ENCODE measurements at places on chromosomes 6 and 20.

GRCh38 chr6:43861212-43861894, 91.3 kb downstream of the VEGFA start:
- no peak for DNase-seq

DNA sequence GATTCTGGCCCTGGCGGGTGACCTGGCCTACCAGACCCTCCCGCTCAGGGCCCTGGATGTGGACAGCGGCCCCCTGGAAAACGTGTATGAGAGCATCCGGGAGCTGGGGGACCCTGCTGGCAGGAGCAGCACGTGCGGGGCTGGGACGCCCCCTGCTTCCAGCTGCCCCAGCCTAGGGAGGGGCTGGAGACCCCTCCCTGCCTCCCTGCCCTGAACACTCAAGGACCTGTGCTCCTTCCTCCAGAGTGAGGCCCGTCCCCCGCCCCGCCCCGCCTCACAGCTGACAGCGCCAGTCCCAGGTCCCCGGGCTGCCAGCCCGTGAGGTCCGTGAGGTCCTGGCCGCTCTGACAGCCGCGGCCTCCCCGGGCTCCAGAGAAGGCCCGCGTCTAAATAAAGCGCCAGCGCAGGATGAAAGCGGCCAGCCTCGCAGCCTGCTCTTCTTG, 868 bp upstream of the SLC2A4RG start:
- no peak for DNase-seq

DNA sequence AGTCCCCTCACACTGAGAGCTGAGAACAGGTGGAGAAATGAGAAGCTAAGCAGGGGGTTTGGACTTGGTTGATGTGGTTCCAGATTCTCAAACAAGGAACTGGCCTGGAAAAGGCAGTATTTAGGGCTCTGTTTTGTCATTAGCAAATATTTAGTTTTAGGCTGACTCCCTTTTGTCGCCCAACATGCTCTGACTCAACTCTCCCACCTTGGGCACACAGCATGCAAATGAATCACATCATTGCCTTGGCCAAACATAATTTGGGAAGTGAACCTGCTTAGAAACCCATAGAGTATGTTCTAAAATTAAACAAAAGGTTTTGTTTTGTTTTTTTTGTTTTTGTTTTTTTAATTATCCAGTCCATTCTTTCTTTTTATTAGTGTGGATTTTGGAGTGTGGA, 9.5 kb upstream of the UQCC2 start:
- no peak for DNase-seq

GRCh38 chr6:18388942-18389341, 1.8 kb downstream of the RNF144B start:
- no peak for DNase-seq

DNA sequence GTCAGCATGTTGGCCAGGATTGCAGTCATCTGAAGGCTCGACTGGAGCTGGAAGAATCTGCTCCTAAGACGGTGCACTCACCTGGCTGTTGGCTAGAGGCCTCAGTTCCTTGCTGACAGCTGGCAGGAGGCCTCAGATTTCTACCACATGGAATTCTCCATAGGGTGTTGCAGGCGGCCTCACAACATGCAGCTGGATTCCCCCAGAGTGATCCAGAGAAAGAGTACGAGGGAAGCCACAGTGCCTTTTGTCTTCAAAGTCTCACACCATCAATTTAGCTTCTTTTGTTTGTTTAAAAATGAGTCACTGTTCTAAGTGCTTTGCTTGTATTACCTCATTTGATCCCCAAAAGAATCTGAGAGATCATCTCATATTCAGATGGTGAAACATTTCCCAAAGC, 65.5 kb upstream of the FYN start:
- no peak for DNase-seq
